ENCODE measurements at places on chromosomes 6 and 20.
A peak's percentile ranks its signal among the peaks of the same experiment; 100 is the strongest.

- DNase-seq = no peak
Measured at GRCh38 chr6:168029459-168030217, 32.2 kb downstream of the KIF25 start.

DNA sequence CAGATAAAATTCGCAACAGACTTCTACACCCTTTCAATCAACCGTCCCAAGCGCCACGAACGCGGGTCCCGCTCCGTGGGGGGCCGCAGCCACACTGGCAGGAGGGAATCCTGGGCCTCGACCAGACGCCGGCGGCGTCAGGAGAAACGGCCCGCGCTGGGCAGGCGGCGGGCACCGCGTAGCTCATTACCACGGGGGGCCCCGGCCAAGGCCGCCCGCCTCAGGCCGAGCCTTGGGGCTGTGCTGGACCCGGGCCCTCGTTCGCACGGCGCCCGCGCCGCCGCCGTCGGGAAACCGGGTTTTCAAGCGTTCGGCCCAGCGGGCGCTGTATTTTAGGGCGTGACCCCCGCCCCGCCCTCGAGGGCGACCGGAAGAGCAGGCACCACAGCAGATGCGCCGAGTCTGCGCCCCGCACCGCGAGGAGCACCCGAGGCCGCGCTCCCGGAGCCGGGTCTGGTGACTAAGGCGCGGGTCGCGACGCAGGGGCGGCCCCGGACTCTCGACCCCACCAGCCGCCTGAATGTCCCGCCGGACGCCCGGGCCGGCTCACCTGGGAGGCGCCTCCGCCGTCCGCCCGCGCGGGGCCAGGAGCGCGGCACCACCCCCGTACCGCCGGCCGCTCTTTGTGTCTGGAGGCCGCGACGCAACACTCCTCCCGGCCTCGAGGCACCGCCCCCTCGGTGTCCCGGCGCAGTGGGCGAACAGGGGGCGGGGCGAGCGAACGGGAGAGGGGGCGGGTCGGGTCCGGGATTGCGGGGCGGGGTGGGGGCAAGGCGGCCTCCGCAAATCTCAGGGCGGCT lies at the start of gene NINL:
Gene NINL (minus strand): TSS at position 627 of the 800 bp plus-strand sequence. CDS start 58,944 bp downstream, outside the sequence.
- DNase-seq = peak; percentile 19

DNA sequence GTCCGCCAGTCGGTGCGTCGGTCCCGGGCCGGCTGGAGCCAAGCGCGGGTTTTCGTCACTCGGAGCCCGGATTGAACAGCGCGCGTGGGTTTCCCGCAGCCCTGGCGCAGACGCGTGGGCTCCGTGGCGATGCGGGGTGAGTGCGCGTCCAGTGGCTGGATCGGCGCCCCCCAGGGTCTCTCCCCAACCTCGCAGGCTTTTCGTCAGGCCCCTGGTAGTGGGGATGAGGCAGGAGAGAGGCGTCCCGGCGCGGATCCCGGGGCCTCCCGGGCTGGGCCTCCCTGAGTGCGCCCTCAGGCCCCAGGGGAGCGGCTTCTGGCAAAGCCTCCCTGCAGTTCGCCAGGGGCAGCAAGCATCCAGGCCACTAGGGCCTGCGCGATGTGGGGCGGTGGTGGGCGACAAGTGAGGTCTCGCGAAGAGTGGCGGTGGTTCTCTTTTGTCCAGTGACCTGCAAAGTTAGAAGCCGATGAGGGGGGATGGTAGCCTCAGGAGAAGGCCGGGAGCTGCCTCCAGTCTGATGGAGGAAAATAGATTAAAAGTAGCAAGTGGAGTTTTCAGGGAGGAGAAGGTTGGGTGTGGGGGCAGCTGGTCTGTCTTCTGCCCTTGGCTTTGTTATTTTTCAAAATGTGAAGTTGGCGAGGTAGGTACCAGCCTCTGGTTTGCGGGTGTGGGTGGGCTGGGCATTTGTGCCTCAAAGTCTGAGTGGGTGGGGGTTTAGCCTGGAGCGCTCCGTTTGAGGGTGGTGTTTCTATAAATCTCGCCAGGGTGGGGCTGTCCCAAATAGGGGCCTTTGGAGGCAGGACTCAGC lies 1.6 kb downstream of the TOX2 start:
- DNase-seq = no peak

DNA sequence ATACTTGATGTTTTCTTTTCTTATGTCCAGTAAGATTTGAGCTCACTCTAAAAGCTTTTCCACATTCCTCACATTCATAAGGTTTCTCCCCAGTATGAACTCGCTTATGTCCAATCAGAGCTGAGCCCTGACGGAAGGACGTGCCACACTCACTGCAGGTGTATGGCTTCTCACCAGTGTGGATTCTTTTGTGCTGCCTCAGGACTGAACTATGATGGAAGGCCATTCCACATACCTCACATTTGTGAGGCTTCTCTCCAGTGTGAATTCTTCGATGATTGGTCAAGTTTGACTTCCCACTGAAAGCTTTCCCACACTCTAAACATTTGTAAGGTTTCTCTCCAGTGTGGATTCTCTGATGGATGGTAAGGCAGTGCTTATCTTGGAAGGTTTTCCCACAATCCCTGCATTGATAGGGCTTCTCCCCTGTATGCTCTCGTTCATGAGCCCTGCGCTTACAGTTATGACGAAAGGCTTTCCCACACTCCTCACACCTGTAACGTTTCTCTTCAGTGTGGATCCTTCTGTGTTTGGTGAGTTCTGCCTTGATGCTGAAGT lies 9.9 kb downstream of the ZNF311 start:
- DNase-seq = no peak

GRCh38 chr6:29142309-29142708 lies 28.4 kb upstream of the OR2J2 start:
- DNase-seq = no peak

DNA sequence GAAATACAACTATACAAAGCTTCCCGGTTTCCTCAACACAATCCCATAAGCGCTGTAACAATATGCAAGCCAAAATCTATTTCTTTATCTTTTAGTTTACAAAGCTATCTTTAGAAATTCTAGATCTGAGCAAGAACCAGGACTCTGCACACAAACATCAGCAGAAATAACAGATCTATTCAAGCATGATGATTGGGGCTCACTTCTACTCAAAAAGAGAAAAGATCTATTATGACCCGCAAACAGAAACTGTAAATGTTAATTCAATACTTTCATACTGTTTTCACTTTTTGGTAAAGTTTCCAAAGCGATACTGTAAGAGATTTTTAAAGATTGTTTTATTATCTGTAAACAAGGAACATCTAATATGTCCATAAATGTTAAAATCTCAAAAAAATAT lies 86.6 kb downstream of the SESN1 start:
- DNase-seq = no peak

DNA sequence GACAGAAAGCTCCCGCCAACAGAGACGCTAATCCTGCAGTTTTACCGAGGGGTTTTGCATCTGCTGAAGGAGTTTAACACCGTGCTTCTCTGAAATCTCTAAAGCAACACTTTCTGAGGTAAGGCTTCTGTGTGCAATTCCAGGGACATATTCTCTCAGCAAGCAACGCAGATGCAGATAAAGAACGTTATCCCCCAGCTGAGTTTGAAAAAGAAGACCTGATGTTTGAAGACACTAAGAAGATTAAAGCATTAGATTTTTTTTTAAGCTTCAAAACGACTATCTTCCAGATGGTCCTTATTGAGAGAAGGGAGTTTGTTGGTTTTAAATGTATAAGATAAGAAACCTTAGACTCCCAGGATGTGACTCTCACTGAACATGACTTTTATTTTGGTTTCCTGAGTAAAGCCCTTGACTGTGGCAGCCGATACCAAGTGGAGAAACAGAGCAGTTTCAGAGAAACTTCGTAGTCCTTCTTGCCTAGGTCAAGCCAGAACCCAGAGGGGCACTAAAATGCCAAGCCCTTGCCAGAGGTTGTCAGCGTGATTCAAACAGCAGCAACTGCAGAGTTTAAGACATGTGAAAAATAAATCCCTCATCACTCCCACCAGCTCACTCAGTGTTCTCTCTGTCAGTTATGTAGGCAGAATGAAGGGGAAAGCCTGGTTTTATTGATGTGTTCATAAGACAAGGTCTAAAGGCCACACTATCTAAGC lies 353.3 kb upstream of the CNR1 start:
- no peak for DNase-seq

- no peak for DNase-seq
Measured at GRCh38 chr20:11117808-11118528, 444.2 kb upstream of the JAG1 start.

GRCh38 chr6:77853401-77853800 lies 200.6 kb downstream of the MEI4 start:
- no peak for DNase-seq

GRCh38 chr6:165722022-165722421 lies 59.0 kb upstream of the PDE10A start:
- no peak for DNase-seq

DNA sequence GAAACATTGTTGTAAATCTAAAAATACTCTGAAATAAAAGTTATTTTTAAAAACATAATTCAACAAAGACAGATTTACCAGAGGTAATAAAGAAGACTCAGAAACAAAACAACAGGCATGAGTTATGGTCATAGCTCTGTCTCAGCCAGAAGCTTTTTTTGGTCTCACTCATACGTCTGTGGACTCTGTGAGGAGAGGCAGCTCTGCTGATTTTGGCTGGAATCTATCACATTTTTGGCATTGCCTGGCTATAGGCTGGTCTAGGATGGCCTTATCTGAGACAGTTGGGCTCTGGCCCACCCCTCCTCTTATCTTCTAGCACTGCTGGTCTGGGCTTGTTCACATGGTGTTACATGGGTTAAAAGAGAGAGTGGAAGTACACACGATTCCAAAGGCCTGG lies 514.0 kb upstream of the BTBD3 start:
- no peak for DNase-seq

- no peak for DNase-seq
Measured at GRCh38 chr20:4876301-4876700, 125.0 kb downstream of the SLC23A2 start.

GRCh38 chr6:144297511-144298100 lies 12.5 kb downstream of the UTRN start:
- DNase-seq = no peak

DNA sequence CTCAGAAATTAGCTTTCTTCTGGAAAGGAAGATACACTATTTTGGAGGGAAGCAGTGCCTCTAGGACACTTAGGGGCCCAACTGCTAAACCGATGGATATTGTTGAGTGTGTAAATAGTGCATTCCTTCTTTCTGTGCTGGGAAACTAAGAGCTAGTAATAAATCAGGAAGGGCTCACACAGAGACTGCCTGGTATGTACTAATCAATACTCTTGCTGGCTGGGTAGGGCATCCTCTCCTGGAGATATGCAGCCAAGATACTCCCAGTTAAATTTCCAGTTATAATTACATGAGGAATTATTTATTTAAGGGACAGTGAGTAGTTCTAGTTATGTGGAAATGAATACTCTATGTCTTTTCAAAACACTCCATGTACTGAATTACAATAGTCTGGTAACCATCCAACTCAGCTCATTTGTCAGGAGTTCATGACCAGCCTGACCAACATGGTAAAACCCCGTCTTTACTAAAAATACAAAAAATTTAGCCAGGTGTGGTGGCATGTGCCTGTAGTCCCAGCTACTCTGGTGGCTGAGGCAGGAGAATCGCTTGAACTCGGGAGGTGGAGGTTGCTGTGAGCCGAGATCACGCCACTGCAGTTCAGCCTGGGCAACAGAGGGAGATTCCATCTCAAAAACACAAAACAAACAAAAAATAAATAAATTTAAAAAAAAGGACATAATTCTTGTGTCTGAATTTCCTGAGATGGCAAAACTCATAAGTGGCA lies 100.0 kb downstream of the OR2B2 start:
- DNase-seq = no peak

DNA sequence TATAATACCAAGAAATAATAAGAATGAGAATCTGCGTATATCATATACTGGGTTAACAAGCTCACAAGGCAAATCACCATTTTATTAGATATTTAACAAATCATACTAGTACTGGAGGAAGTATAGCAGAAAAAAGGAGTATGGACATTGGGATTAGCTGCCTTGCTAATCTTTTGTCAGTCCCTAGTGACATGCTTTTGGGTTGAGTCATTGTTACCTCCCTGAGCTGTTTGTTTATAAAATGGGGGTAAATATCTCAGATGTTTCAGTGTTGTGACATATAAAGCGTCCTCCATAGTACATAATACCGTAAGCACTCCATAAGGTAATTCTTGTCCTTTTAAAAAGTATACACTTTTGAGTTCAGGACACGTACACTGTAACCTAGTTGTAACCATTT lies 107.0 kb downstream of the ESR1 start:
- DNase-seq = no peak

GRCh38 chr20:18404172-18404571 lies 62.7 kb downstream of the DZANK1 start:
- DNase-seq = no peak

GRCh38 chr6:74137911-74138310 lies 441.9 kb downstream of the CD109 start:
- no peak for DNase-seq

GRCh38 chr6:29552512-29553051 lies 7.0 kb downstream of the UBD start:
- no peak for DNase-seq

GRCh38 chr6:104718672-104719071 lies 141.0 kb downstream of the HACE1 start:
- DNase-seq = no peak

GRCh38 chr6:108648191-108648590 lies 87.5 kb downstream of the FOXO3 start:
- no peak for DNase-seq

Data from activated gamma-delta T cell treated with Interleukin-2 at 50 U/mL for 16 hours (primary cell).